ENCODE measurements at places on chromosomes 13 and 19. TPM values are rescaled to one million over a fixed set of nuclear protein-coding genes. Genes with fewer than 3 reads are reported as not detected.
A peak's percentile ranks its signal among the peaks of the same experiment; 100 is the strongest.

The CEACAM3 gene
- not detected for total RNA-seq

DNA sequence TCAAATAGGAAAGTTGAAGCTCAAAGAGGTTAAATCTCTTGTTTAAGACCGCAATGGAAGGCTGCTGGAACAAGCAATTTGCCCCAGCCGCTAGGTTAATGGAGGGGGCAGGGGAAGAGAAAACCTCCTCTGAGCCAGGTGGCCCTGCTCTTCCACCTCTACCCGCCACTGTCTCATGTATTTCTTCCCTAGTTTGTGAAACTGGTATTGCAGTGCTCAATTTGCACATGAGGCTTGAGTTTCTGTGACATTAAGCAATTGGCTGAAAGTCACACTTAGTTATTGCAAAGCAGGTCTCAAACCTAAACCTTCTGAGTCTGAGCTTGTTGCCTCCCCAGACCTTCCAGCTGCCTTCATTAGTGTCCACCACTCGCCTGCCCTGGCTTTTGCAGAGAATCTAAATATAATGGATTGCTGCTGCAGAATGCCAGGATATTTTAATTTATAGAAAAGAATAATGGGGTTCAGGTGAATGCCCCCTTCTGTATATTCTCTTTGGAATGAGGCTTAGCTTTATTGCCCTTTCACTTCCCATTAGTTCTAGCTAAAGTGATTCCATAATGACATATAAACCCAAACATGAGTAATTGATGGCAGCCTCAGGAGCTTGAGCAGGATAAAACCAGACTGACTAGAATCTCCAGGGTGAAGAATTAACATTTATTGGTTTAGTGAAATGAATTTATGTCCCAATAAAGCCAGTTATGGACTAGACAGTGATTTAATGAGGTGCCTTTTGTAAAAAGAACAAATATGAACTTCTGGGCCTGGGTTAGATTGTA lies 27.0 kb upstream of the OLFM4 start:
- H3K27ac ChIP-seq = no peak overlapping the region
- H3K36me3 ChIP-seq = no peaks in the 10 kb centered on the region
- no peak overlapping the region for H3K4me3 ChIP-seq
- peaks cover 14% of the 10 kb centered on the region for H3K27me3 ChIP-seq
- no peak for DNase-seq

DNA sequence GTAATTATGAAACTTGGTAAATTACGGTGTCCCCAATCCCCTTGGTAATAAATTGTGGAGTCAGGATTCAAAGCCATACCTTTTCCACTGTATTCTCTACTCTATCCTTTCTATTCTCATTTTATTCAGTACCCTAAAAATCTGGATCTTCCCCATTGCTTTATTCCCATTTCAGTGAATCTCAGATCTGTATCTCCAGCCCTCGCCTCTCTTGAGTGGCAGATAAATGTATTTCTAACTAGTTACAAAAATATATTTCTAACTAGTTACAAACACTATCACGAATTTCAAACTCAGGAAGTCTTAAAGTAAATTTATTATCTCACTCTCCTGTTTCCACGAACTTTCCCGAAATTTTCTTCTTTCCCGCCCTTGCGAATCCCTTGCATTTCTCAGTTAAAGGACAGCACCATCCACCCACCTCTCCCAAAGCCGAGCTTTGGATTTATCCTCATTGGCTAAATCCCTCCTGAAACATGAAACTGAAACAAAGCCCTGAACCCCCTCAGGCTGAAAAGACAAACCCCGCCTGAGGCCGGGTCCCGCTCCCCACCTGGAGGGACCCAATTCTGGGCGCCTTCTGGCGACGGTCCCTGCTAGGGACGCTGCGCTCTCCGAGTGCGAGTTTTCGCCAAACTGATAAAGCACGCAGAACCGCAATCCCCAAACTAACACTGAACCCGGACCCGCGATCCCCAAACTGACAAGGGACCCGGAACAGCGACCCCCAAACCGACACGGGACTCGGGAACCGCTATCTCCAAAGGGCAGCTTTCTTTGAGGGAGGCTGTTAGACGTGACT lies 164.3 kb upstream of the PABPC3 start:
- no peaks in the 10 kb centered on the region for H3K4me1 ChIP-seq
- H3K27ac ChIP-seq = no peak overlapping the region
- H3K36me3 ChIP-seq = no peaks in the 10 kb centered on the region
- no peak for DNase-seq

The RFPL4A gene
- not detected for total RNA-seq

The NECTIN2 gene
- 115 TPM for total RNA-seq

DNA sequence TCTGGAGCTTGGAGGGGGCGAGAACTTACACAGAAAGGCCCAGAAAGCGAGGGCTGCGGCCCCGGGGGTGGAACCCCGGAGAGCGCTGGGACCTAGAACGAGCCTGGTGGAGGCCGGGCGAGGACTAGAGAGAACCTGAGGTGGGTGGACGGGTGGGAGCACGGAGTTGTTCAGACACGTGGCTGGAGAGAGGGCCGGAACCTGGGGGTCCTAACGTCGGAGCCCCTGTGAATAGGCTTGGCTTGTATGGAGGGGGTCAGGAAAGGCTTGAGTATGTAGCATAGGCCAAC lies 383 bp downstream of the ZNF581 start:
- H3K27ac ChIP-seq = peak overlapping the region; percentile 44
- no peak for DNase-seq
- peaks cover 6% of the 10 kb centered on the region for H3K36me3 ChIP-seq
- H3K27me3 ChIP-seq = no peaks in the 10 kb centered on the region
